ENCODE measurements at places on chromosomes 13 and 19.

- no peak for DNase-seq
Observed at GRCh38 chr13:101919541-101920181, 467.2 kb downstream of the ITGBL1 start.

DNA sequence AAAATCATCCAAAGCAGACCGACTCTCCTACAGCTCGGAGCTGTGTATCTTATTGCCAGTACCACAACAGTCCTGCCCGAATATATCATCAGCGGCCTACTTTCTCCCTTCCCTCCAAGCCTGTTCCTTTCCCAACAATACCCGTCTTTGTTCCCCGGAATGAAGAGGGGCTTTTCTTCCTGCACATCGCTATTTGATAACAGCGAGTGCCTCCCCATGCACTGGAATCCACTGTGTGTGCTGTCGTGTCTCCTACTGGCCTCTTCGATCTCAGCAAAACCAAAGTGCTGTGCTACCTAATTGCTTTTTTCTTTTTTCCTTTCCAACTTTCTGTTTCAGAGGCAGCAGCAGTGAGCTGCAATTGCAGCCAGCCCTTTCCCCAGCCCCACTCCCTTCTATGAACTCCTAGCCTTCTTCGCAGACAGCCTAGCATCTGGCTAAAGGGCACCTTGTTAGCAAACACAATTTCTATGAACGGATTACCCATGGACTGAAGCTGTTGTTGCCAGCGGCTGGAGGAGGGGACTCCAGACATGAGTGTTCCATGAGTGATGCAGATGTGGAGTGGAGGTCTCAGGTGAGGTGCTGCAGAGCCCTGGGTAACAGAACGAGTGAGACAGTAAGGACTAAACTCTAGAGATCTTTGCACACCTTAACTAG lies 43.4 kb downstream of the EFNB2 start:
- no peak for DNase-seq

DNA sequence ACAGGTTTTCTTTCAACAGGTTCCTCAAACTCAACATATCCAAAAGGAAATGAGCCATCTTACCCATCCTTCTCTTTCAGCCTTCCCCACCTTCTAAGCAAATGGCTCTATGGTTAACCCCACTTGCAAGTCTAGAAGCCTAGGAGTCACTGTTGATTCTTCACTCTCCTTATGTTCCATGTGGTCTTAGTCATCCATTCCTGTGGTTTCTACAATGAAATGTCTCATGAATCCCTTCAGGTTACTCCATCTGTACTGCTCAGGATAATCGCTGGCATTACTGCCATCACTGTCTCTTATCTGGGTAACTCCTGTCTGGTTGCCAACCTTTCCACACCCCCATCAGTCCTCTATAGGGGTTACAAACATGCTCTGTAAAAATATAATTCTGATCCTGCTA lies 381.3 kb downstream of the ENOX1 start:
- no peak for DNase-seq

GRCh38 chr13:85693889-85694511 lies 105.2 kb downstream of the SLITRK6 start:
- peak; percentile 16 for DNase-seq

GRCh38 chr19:33214596-33214995 lies 11.1 kb downstream of the SLC7A10 start:
- DNase-seq: peak; percentile 20

DNA sequence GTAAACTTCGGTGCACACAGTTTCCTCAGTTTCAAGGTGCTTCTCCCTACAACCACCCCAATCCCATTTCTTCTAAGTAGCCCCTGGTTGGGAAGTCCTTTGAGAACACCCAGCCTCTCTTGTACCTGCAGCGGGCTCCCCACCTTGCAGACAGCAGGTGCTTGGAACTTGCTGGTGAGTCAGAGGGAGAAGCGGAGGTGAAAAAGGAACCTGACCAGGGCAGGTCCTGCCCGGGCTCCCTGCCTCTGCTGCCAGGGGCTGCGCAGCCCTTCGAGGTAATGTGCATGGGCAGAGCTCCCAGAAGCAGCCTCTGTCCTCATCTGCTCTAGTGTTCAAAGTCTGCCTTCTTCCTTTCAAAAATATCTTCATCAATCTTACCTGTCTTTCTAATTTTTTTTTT lies 274.0 kb upstream of the SOX1 start:
- DNase-seq: no peak

DNA sequence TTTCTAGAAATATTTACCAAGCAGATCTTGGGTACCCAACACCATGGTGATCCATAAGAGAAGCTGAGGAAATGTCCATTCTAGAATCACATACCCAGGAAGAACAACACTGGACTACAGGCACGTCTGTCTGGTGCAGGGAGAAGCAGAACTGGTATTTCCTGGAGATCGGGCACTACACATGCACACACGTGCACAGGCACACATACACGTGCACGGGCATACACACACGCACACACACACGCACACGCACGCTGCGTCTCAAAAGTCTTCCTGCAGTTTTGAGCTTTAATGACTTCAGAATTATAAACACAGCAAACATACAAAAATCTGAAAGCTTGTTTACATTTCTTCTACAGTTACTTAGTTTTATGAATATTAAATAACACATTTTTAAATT lies 189.8 kb downstream of the DCLK1 start:
- DNase-seq: no peak

DNA sequence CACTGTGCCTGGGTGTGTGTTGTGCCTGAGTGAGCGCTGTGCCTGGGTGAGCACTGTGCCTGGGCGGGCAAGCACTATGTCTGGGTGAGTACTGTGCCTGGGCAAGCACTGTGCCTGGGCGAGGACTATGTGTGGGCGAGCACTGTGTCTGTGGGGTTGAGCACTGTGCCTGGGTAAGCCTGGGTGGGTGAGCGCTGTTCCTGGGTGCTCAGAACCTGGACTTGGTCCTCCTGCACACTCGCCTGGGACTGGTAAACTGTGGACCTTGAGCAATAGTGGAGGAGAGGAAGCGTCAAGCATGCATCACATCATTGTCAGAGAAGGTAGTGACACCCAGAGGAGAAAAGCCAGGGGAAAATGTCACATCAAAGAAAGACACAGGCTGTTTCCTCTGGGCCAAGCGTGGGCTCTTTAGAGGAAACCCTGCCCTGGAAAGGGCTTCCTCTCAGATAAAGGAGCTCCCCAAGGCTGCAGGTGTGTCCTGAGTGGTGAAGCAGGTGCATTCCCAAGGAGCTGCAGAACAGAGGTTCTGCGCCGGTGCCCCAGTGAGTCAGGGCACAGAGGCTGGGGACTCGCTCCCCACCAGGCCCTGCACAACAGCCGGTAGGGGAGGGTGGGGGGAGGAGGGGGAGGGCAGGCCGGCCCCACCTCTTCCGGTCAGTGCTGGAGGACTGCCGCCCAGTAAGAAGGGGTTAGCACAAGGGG lies 141.2 kb downstream of the TEX29 start:
- DNase-seq: no peak

DNA sequence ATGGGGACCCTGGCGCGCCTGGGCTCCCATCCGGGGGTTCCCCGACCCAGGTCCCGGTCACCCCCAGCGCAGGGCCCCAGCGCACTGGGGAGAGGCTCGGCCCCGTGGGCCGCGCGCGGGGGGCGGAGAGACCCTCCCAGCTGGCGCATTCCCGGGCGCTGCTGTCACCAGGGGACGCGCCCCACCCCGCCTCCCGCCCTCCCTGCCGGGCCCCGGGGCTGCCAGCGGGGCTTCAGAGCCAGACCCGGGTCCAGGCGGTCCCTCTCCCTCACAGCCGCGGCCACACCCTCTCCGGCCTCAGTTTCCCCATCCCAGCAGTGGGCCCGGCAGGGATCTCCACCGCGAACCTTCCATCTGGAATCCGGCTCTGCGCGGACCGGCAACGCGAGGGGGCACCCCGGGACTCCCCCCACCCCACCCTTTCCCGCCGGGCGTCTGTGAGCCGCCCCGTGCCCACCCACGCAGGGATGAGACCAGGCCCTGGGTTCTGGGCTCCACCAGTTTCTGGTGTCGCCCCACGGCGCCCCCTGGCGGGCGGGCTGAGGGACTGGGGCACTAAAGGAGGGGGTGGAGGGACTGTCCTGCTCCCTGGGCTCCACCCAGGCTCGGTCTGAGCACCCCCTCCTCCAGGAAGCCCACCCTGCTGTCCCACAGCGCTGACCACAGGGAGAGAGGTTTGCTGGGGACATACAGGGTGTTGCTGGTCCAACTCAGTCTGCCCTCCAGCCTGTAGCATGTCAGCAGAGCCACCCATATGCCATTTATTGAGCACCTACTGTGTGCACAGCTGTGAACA lies 878 bp upstream of the ADAMTSL5 start:
- no peak for DNase-seq

GRCh38 chr19:35775046-35775297 lies 392 bp upstream of the ARHGAP33 start:
- no peak for DNase-seq

DNA sequence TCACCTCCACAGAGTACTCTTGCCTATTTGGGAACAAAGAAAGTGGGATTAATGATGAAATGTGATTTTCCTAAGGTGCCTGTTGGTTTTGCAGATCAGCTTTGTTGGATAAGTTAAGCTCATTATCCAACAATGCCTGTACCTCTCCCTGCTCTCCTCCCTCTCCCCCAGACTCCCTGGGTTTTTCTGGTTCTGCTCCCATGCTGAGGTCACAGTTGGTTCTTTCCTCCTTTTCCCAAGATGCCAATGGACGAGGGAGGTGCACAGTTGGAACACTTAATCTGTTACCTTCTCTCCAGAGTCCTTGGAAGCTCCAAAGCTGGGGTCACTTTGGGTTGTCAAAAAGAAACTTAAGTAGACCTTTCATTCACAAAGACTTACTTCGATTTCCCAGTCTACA lies 1.6 kb downstream of the OXGR1 start:
- DNase-seq: no peak

DNA sequence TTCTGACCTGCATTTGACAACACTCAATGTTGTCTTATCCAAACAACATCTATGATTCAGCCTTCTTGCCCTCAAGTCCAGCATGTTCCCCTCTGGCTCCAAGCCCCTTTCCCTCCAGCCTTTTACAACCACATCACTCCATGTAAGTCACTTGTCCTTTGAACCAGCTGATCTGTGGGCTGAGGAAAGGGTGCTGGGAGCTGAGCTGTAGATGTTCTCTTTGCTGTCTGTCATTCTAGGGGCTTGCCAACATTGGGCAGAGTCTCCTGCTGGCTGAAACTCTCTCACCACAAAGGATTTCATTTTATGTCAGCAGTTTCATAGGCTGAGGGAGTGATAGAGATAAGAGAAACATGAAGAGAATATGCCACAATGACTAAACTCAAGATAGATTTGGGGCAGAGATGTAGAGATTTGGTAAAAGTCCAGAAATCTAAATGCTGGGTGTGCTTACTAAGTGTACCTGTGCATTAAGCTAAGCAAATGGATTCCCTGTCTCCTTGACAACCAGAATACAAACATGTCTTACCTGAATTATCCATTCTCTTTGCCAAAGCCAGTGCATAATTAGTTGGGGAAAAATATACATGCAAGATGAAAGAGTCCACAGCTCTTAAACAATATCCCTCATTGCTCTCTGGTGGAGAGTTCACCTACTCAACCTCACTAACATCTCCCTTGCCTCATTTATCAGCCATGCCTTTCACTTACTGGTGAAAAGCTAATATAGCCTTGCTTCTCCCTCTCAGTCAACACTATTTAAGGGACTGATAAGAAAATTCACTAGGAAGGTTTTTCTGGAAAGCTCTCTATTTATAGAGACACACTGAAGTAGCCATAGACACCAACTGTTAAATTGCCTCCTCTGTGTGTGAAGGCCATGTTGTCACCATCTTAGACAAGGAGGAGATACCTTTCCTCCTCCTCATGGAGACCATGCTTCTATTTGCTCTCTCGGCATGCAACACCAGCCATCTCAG lies 175.5 kb upstream of the SERP2 start:
- peak; percentile 28 for DNase-seq

DNA sequence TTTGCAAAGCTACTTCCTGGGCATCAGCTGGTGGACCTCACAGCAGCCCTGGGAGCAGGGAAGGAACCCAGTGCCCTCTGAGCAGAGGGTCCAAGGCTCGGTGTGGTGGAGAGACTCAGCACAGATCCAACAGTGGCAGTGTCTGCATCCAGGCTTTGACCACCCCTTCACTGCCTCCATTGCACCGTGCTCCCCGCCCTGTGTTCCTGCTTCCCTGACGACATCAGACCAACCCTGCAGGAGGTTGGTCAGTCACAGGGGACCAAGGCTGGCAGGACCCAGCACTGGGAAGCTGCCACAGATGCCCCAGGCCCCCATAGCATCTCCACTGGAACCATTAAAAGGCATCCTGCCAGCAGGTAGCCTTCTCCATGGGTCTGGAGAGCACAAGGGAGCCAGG lies 7.8 kb upstream of the VSTM2B start:
- DNase-seq: no peak

- DNase-seq: no peak
Observed at GRCh38 chr19:17389288-17389687, 4.7 kb downstream of the CCDC194 start.

- DNase-seq: no peak
Observed at GRCh38 chr19:17775991-17776803, 18.7 kb upstream of the B3GNT3 start.

DNA sequence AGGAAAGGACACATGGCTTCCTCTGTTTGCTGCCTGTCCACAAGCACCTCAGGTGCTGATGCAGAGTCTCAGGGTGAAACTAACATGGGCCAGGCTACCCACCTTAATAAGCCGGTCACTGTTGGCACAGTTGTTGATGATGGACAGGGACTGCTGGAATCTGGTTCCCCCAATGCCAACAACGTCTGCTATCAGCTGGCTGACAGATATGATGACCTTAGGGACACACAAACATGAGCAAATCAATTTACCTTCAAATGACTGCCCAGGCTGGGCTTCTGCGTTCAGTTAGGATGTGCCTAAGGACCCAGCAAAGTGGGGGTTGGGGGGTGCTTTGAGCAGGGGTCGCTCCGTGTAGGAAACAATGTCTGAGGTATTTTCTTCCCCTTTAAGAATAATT lies 77.1 kb upstream of the SLC15A1 start:
- DNase-seq: no peak

Measured in DMS153 (cell line).